ENCODE measurements at places on chromosomes 5 and 9.
A peak's percentile ranks its signal among the peaks of the same experiment; 100 is the strongest.

GRCh38 chr5:171477101-171477500 lies 57.7 kb downstream of the FGF18 start:
- DNase-seq = no peak

DNA sequence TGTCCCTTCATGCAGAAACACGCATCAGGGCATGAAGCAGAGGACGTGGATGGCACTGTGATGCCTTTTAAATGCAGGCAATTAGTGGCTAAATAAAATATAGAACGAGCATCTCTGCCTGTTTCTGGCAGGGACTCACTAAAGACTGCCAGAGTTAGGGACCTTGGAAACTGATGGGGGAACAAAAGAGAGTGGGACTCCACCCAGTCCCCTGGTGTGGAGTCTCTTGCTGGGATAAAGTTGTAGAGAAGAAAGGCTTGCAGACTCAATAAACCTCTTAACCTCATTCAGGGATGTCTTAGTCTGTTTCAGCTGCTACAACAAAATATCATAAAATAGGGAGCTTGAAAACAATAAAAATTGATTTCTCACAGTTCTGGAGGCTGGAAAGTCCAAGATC lies 87.6 kb upstream of the ARAP3 start:
- DNase-seq = no peak

GRCh38 chr9:122370303-122370702 lies 521 bp upstream of the PTGS1 start:
- DNase-seq = no peak

GRCh38 chr5:175826980-175827379 lies 44.4 kb upstream of the CPLX2 start:
- no peak for DNase-seq

- peak; percentile 45 for DNase-seq
These were observed 18.0 kb upstream of the FBP2 start for GRCh38 chr9:94611638-94612068.

DNA sequence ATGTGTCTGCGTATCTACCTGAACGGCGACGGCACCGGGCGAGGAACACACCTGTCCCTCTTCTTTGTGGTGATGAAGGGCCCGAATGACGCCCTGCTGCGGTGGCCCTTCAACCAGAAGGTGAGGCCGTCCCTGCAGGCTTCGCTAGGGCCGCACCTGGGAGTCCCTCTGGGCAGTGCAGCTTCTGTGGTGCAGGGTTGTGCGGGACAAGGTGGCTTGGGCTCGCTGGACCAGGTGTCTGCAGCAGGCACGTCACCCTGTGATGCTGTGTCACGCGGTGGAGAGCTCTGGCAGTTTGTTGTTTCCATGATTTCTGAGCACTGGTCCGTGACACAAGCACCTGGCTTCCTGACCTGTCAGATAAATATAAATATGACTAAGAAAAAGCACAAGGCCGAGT lies 20.7 kb downstream of the FBXW5 start:
- DNase-seq = no peak

GRCh38 chr5:74337254-74337983 lies 303.1 kb downstream of the ENC1 start:
- DNase-seq = no peak

GRCh38 chr5:36357391-36357975 lies 55.8 kb upstream of the RANBP3L start:
- DNase-seq = no peak

DNA sequence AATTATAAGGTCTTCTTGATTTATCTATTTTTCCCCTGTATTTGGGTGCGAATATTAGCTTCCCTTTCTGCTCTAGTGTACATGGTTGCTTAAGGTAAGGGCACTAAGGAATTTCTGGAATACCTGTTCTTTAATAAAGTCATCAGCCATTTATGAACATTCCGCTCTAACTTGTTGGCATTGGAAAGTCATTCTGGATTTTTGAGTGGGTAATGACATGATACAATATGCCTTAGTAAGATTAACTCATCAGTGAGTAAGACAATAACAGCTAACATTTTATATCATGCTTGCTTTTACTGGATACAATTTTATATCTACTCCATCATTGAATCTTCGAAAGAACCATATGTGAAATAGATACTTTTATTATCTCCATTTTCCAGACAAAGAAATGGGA lies 196.1 kb downstream of the ARRDC3 start:
- DNase-seq = no peak

- no peak for DNase-seq
These were observed 7.6 kb upstream of the CAMSAP1 start for GRCh38 chr9:135914921-135915320.

DNA sequence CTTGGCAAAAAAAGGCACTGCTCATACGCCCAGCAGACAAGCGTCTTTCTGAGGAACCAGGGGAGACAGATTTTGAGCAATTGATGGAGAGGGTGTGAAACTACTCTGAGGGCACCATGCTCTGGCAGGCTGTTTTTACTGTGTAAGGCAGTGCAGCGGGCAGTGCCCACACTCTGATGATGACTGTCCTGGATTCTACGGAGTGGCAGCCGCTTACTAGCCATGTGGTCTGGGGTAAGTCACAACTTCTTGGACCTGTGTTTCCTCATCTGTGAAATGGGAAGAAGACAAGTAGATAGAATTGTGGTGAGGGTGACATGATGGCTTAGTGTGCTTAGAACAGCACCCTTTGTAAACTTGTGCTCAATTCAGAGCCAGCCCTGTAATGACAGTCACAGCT lies 38.8 kb downstream of the FABP6 start:
- no peak for DNase-seq

DNA sequence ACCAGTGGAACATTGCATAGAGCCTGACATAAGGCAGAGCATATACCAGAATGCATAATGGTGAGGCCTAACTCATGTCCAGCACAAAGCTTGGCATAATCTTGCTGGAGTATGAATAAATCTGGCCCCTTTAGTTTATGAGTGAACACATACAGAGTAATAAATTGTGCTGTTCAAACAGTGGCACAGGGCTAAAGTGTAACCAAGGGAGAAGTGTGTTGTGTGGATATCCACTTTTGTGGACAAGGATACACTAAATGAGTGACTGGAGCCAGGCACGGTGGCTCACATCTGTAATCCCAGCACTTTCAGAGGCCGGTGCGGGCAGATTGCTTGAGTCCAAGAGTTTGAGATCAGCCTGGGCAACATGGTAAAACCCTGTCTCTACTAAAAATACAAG lies 29.4 kb upstream of the JMY start:
- DNase-seq = no peak

GRCh38 chr5:28190011-28190410 lies 1151.6 kb upstream of the CDH9 start:
- no peak for DNase-seq

DNA sequence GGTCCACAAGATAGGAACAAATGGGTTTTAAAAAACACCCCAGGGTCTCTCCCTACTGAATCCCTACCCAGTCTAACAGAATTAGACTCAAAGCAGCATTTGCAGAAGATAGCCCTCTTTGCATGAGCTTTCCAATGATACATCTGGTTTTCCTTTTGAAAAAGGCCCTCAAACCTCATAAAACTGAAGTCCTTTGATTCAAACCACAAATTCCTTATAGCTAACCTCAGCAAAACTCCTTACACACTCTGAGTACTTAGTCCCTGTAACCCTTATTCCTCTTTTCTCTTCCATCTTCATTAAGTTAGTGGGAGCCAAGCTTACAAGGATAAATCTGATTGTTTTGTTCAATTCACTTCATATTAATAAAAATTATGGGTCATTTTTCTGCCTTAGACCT lies 90.5 kb upstream of the TNC start:
- DNase-seq = no peak

DNA sequence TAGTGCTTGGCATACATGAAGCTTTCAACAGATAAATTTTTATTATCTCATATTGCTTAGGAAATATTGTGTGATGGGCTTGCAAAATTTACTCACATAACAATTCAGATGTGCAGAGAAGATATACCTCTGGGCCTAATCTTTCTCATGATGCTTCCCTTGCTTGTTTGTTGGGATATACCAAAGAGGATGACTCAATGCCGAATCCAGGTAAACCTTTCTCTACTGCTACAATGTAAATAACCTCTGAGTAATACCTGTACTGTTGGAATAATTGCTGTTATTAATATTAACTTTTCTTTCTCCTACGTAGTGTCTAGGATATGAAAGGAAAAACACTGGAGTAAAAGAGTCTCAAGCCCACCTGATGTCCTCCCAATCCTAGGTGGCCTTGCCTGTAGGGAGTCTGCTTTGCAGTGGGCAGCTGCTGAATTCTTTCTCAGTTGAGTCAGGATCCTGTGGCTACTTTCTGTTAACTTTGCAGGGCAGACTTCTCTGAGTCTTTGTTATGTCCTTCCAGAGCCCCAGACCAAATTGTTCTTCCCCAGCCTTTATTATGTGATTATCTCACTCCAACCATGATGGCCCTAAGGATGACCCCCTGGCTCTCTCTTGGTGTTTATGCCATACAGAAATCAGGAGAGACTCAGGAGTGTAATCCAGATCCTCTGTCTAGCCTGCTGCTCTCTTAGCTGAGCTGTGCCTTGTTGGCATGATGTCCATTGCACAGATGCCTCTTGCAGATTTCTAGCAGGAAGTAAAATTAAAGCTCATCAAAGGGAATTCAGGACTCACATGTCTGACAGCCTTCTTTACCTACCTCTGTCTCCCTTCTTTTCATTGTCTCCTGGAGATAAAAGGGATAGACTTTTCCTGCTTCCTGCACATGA lies 208.1 kb downstream of the SNX18 start:
- no peak for DNase-seq

- DNase-seq = peak; percentile 68
These were observed at the start of gene ANKRD18A for GRCh38 chr9:38620483-38621433. ANKRD18A (minus strand) TSS chr9:38620596; CDS start chr9:38620285, 311 bp downstream.

- no peak for DNase-seq
These were observed 3.8 kb upstream of the ELAVL2 start for GRCh38 chr9:23829580-23830475.

- no peak for DNase-seq
These were observed 17.6 kb downstream of the TSPAN17 start for GRCh38 chr5:176664886-176665285.

GRCh38 chr5:181204113-181204825 lies 727 bp downstream of the TRIM7 start:
- DNase-seq = no peak

GRCh38 chr9:120291050-120291449 lies 288.9 kb downstream of the CDK5RAP2 start:
- no peak for DNase-seq

DNA sequence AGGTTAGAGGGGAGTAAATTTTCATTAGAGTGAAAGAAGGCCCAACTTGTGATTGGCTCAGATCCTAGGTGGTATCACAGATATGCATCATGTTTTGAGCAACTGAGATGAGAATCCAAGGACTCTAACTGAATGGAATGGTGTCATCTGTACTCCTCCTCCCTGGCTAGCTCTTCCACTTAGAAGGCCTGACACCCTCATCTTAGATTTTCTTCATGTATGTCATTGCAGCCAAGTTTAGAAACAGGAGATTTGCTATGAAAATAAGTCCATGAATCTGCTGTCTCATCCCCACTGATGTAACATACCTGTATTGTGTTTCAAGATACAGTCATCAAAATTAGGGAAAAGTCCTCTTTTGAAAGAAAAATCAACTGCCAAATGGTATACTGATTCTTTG lies 54.4 kb downstream of the ITGA1 start:
- DNase-seq = no peak

DNA sequence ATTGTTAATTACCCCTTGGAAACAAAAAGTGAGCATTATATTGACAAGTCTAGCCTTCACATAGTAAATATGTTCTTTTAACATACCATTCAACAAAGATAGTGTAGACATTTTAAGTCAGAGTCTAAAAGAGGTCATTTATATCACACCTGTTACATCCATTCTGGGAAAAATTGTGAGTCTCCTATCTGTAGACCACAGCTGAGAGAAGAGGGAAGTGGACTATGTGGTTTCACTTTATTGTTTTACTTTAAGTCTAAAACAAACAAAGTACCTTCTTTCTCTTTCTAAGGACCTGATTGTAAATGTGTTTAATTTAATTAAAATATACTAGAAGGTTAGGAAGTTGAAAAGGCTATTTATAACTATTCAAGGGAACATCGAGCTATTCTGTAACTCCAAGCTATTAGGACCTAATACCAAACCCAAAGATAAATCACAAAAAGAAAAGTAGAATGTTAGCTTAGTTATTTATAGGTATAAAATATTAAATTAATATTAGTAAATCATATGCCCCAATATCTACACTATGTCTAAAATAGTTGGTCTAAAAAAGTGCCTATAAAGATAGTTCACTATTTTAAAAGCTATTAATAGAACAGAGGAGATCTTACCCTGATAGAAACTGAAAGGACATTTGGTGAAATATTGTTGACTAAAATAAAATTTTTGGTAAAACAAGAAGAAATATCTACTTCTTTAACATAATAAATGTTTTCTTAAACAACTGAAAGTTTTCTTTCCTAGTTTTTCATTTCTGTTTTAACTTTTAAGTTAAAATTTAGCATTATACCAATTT lies 134.9 kb downstream of the TMEM167A start:
- DNase-seq = no peak

DNA sequence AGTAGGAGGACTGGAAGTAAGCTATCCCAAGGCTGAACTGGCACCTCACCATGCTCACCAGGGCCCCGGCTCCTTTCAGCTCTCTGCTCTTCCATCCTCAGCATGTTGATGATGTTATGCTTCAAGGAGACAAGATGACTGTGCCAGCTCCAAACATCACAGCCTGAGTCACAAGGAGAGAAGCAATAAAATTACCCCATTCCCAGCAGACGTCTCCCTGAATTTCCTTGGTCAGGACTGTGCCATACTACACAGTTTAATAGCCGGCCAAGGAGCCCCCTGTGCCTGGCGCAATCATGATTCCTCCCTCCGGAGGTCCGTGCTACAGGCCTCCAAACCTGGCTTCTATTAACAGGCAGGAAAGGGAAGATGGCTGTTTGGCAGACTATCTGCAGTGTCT lies 51.2 kb upstream of the ROR2 start:
- DNase-seq = no peak

DNA sequence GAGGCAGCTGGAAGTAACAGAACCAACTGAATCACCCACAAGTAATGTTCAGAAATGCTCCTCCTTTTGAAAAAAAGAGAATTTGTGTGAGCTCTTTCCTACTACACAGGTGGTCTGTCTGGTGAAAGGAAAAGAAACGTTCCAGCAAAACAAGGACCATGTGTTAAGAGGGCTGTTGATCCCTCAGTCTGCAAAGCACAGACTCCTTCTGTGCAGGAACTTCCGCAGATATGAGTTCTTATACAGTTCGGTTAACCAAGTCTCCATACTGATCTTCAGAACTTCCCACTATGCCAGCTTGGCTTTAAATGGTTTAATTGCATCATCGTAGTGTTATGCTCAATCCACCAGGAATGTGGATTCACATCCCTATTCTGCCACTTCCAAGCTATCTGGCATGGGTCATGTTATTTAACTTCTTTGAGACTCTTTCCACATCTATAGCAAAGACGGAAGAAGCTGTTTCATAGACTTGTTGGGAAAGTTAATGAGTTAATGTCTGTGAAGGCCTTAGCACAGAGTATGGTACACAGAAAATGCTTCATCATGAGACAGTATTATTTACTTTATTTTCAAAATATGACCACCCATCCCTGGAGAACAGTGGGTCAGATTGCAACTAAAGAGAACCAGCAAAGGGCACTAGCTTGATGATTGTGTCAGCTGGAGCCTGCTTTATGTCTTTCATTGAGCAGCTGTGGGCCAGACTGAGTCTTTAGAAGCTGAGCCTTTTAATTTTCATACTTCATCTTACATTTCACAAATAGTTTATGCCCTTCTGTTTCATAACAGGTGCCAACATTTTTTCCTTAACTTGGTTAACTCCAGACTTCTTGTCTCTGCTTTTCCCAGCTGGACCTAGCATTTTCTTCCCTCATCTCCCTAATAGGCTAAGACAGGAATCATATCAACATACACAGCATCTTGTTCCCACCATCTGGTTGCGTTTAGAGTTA lies 89.9 kb downstream of the MAMDC2 start:
- DNase-seq = no peak

All from stimulated activated CD4-positive, alpha-beta T cell treated with anti-CD3 and anti-CD28 coated beads, Interleukin-12 subunit alpha, Interleukin-12 subunit beta, amount 100 ng/mL, for 48 hours (primary cell).